Panc1 (cell line): ENCODE measurements at places on chromosomes 4 and X.
A peak's percentile ranks its signal among the peaks of the same experiment; 100 is the strongest.

DNA sequence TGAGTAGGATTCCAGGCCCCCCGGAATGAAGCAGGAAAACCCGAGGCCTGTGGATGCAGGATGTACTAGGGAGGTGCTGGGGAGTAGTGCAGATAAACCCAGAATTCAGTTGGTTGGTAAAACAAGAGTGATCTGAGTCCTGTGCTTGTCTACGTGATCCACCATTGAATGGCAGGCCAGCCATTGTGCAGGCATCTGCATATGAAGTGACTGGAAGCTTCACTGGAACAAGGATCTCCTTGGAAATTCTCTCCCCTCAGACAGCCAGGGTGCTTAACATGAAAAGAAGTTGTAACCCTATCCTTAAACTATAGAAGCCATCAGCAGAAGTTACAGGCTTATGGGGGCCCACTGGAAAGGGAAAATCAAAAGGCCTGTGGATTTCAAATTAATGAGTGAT lies 656 bp upstream of the GSPT2 start:
- no peak for DNase-seq

DNA sequence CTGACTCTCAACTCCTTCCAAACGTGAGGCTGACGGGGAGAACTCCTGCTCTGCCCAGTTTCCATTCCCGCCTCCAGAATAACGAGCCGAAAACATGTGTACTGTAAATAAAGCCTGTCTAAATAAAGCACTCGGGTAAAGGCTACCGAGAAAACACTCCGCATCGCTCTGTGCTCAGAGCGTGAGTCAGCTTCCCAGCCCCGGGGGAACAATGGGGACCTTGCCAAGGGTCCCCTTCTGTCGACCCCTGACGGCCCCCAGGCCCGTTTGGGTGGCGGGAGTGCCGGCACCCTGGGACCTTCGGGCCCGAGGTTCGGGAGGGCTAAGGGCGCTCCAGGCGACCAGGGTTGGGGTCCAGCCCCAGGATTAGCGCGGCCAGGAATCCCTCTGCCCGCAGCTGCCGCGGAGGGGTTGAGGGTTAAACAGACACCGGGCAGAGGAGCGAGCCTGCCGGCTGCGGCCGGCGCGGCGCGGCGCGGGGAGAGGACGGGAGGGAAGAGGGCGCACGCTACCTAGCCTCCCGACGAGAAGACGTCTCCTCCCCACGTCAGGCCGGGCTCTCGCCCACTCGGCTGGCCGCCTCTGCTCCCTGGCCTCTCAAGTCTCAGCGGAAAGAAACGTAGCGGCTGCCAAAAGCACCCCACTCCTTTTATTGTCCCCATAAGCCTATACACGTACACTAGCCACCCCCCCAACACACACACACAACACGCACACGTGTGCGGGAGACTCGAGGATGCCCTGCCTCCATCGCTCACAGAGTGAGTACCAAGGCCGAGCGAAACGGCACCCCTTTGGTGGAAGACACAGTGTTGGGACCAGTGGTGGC lies 85.5 kb downstream of the BCOR start:
- DNase-seq, result no peak

GRCh38 chr4:142081025-142081424 lies 444.6 kb downstream of the IL15 start:
- no peak for DNase-seq

DNA sequence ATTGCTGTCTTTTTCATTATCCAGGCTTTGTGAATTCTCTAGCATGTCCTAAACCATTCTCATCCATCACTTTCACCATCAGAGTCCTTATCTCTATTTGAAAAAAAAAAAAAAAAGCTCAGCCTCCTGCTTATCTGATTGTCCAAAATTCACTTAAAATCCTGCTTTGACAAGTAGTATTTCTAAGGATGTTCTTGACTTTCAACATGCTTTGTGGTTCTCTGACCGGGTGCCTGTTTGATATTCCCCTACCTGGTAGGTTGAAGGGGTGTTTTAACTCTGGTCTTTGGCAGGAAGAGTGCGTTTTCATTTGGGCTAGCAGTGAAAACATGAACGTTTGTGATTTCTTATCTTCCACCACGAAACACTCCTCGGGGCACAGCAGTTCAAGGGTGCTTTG lies 17.3 kb upstream of the BBS12 start:
- no peak for DNase-seq

DNA sequence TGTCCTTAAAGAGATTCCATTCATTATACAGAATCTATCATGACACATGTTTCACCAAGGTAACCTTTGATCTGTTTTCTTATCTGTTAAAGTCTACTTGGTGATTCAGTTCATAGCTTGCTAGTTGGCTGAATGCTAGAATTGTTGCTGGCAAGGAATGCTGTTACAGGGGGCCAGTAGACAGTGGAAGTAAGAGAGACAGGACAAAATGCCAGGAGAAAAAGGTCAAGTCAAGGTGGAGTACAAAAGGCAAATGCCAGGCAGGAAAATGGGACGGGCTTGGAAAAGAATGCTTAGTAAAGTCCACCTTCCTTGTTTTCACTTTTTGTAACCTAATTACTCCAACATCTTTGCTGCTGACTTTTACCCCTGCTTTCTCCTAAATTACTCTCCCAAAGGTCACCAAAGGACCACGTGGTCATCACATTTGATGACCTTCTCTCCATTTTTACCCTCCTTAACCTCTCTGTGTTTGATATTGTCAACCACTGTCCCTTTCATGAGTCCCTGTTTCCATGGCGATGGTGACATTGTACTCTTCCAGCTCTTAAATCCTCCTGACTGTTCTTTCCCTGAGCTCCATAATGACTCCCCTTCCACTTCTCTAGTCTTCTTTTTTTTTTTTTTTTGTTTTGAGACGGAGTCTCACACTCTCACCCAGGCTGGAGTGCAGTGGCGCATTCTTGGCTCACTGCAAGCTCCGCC lies 24.5 kb upstream of the TAPT1 start:
- DNase-seq, result no peak

DNA sequence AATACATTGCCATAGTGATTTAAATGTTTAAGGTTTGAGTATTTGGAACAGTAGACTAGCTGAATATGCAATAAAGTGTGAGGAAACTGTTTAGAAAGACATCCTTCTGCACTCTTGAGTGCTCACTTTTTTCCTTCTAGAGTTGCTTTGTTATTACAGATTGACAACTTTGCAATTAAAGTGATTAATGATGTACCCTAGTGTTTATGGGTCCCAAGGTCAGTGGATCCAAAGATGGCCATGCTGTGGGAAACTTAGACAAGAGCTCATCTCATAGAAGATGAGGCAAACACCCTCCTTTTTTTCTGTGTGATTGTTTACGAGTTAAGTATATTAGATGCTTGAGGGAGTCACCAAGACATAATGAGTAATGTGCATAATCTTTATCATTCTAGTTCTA lies 118.8 kb downstream of the PDLIM5 start:
- DNase-seq, result no peak

DNA sequence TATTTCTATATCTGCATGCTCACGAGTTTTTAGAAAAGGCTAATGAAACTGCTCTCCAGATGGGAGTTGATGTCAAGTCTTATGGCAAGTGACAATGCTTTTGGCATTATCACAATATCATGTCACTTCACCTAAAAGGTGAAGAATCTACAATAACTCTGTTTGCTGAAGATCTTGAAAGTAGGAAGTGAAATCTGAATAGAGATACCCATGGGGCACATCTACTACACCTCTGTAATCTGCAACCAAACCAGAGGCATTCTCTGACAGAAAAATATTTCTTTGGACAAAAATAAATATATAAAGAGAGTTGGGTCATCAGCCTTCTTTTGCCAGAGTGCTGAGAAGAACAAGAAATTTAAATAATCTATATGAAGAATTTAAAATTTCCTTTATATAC lies 3.9 kb upstream of the VAMP7 start:
- DNase-seq, result no peak

- no peak for DNase-seq
Measured at GRCh38 chrX:68669871-68670270, 22.4 kb downstream of the STARD8 start.

DNA sequence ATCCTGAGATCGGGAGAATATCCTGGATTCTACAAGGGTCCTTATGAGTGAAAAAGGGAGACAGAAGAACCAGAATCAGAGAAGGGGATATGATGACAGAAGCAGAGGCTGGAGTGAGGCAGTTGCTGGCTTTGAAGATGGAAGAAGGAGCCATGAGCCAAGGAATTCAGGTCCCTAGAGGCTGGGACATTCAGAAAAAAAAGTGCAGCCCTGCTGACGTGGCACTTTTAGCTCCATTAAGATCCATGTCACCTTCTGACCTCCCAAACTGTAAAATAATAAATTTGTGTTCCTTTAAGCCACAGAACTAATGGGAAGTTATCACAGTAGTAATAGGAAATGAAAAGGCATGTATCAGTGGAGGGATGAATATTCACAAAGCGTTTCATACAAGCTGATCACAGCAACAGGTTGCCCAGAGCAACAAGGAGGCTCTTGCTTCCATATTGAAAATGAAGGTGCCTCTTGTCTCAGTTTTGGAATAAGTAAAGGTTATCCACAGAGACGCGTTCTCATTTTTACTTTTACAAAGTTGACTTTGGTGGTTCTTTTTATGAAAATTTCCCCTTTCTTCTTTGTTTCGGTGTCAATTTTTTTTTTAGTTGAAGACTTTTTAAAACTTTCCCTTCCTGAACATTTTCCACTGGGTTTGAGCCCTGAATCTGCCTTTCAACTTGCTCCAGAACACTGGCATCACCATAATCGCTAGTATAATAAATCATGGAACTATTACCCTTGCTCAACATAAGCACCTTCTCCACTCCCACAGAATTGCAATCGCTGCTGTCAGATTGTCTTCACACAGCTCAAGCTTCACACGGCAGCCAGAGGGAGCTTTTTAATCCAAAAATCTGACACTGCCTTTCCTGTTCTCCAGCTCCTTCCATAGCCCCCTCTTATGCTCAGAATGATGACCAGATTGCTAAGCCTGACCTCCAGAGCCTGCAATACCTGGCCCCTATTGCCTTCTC lies 127.6 kb upstream of the RBPJ start:
- no peak for DNase-seq

- no peak for DNase-seq
Measured at GRCh38 chrX:96540111-96540631, 144.5 kb upstream of the DIAPH2 start.

- no peak for DNase-seq
Measured at GRCh38 chr4:155568641-155569220, 97.9 kb upstream of the GUCY1A1 start.

GRCh38 chrX:9992061-9992460 lies 24.9 kb downstream of the CLDN34 start:
- DNase-seq, result no peak

DNA sequence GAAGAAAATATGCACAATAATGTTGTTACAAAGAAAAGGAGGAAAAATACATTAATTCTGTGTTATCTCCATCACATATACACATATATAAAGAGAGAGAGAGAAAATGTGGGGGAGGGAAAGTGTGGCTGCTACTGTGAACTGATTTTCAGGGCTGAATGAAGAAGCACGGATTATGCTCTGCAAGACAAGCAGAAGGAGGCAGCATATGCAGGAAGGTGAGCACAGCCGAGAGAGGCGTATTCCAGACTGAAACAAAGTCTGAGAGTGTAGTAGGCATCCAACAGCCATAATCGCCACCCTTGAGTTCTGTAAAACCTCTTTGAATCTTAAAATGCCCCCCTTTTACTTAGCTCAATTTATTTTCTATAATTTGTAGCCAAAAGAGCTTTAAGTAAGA lies 1081.8 kb upstream of the GRID2 start:
- no peak for DNase-seq

GRCh38 chrX:47148946-47149345 lies 3.9 kb downstream of the RBM10 start:
- no peak for DNase-seq

GRCh38 chrX:123833387-123833786 lies 26.5 kb upstream of the XIAP start:
- DNase-seq, result peak; percentile 61

DNA sequence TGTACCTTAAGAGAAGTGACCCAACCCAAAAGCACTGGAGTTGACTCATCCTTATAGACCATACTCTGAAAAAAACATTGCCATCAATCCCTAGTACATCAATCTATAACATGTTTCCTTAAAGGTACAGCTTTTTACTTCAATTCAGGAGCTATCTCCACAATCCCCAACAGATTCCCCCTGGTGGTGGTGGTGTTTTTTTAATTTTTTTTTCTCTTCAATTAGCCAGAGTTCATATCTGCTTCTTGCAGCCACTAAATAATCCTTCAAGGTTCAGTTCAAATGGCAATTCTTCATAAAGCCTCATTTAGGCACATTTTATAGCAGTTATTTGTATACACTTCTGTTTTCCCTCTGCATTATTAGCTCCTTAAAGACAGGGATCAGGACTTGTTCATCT lies 60.7 kb upstream of the KDR start:
- DNase-seq, result no peak

DNA sequence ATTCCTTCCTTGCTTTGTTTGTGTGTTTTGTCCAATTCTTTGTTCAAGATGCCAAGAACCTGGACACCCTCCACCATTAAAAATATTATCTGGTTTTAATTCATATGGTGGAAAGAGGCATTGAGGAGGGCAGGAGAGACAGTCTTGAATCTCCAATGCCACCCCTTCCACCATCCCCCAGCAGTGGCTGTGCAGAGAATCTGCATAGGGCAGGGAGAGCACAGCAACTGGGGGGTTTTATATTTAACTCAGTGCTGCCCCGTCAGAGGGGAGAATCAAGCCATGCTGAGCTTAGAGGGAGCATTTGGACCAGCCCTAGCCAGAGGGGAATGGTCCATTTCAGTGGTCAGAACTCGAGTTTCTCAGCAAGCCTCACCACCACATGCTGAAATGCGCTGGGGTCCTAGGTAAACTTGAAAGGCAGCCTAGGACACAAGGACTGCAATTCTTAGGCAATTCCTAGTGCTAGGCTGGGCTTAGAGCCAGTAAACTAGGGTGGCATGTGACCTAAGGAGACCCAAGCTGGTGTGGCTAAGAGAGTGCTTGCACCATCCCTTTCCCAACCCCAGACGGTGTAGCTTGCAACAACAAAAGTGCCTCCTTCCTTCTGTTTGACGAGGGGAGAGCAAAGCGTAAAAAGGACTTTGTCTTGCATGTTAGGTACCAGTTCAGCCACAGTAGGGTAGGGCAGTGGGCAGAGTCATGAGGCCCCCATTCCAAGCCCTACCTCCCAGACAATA lies 34.2 kb downstream of the CCDC158 start:
- DNase-seq, result no peak

DNA sequence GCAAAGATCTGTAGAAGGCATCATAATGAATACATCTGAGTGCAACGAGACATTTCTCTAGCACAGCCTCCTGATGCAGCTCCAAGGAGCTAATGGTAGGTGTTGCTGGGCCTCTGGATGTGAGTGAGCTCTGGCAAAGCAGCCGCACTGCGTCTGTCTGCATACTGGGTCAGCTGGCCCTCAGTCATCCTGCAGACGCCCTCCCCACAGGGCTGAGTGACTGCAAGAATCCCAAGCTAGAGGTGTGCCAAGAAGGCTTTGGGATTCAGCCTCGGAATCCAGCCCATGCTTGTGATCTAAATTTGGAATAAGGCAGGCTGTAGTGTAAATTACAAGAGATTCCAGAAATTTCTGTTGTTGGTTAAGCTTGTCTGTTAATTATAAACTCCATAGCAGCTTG lies 18.5 kb downstream of the HERC3 start:
- no peak for DNase-seq
